ENCODE measurements at places on chromosomes 7 and 10.

- DNase-seq = no peak
These were observed 8.2 kb upstream of the NKX6-2 start for GRCh38 chr10:132793871-132794849.

DNA sequence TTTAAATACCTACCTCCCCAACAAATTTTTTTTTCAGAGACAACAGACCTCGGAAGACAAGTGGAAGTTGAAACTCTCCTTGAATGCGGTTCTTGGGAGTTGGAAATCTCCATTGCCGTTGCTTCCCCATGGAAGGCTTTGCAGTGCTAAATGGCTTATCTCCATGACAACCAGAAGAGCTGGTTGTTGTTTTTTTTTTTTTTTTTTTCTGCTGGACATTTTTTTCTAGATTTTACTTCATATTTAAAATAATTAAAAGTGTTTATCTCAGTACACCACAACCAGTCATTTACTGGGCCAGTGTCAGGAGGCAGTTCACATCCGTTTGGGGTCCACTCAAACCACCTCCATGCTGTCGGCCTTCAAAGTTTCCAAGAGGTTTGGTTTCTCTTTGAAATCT, 348.5 kb upstream of the PRKCQ start:
- no peak for DNase-seq

DNA sequence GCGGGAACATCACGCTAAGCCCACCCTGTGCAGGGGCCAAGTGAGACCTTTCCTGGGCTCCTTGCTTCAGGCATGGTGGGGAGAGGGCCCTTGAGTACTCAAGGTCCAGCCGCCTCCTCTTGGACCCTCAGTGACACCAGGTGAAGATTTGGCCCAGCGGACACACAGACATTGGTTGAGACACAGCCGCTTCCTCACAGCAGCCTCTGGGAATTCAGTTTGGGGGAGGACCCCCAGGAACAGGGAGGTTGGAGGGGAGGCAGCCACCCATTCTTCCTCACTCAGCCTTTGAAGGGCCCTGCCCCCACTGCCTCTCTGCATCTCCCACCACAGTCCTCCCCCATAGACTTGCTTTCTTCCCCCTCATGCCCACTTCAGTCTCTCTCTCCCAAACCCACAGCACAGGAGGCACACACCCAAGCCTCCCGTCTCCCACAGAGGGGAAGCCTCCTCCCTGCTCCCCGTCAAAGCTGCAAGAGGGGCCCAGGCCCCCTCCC, 31.9 kb downstream of the ANXA8 start:
- DNase-seq = no peak

DNA sequence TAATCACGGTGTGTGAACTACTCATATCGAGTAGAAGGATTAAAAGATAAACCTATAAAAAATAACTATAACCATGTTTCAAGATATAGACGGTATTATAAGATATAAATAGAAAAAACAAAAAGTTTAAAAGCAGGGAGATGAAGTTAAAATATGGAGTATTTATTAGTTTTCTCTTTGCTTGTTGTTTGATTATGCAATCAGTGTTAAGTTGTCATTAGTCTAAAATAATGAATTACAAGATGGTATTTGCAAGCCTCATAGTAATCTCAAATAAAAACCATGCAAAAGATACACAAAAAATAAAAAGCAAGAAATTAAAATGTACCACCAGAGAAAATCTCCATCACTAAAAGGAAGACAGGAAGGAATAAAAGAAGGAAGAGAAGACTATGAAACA, 83.3 kb downstream of the TES start:
- no peak for DNase-seq
